Thyroid gland (tissue), 4 donors: ENCODE measurements at places on chromosomes 7 and 10.

- DNase-seq = peak; percentile 76
Observed at GRCh38 chr10:132518572-132519381, 18.8 kb upstream of the INPP5A start.

GRCh38 chr10:104938031-104938430, 296.9 kb downstream of the SORCS3 start:
- no peak for DNase-seq

GRCh38 chr10:100977436-100977835, 8.1 kb downstream of the SEMA4G start:
- no peak for DNase-seq

GRCh38 chr7:4840079-4840501, 21.7 kb downstream of the PAPOLB start:
- DNase-seq = no peak

- DNase-seq = peak; percentile 17
Observed at GRCh38 chr7:51187941-51188340, 128.7 kb downstream of the COBL start.

GRCh38 chr10:129785536-129785981, 178.5 kb downstream of the EBF3 start:
- no peak for DNase-seq

GRCh38 chr7:35754741-35755140, 46.1 kb upstream of the SEPTIN7 start:
- DNase-seq = no peak

GRCh38 chr10:131002031-131002861, 309.3 kb downstream of the TCERG1L start:
- DNase-seq = no peak

- DNase-seq = no peak
Observed at GRCh38 chr10:61779276-61779675, 116.5 kb downstream of the CABCOCO1 start.

GRCh38 chr7:2116989-2117591, 115.7 kb downstream of the MAD1L1 start:
- peak; percentile 79 for DNase-seq

DNA sequence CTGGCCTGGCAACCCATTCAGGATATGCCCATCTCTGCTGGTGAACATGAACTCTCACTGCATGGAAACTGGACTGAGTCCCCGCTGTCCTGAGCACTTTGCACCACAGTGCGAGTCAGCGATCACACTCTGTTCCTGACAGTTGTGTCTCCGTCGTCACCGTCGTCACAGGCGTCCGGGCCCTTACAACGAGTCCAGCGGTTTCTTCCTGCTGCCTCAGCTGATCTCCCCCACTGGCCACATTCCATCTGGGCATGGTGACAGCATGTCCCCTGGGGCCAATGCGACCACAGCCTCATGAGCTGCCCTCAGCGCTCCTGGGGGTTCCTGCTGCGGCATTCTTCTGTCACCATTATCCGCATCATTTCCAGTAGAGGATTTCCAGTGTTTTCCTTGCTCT, 76.8 kb upstream of the KLF6 start:
- peak; percentile 27 for DNase-seq

DNA sequence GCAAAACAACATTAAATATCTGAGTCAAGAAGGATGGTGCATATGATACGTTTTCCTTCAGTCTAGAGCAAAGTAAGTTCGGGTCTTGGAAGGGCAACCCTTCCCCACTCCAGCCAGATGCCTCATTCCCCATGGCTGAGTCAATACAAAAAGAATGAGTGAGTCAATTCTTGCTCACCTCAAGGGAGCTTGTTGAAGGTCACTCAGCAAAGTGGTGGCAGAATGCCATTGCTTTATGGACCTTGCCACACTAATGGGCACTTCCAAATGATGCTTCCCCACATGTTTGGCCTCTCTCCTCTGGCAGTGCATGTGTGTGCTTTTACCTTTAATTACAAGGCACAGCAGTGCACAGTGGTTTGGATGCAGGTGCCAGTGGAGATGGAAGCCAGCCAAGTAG, 296.5 kb downstream of the SORCS3 start:
- DNase-seq = peak; percentile 3

DNA sequence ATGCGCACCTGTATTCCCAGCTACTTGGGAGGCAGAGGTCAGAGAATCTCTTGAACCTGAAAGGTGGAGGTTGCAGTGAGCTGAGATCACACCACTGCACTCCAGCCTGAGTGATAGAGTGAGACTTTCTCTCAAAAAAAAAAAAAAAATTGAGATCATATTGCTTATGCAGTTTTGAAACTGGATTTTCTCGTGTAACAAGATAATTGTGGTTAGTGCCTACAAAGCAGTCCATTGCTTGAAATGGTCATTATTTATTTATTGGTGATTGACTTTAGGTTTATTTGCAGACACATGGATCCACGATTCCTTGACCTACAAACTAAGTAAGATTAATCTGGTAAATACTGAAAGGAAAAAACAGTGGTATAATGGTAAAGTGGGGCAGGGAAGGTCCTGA, 149.8 kb downstream of the TAX1BP1 start:
- DNase-seq = no peak

- no peak for DNase-seq
Observed at GRCh38 chr10:26494018-26494417, 55.9 kb downstream of the APBB1IP start.

GRCh38 chr7:50369143-50370026, 64.9 kb downstream of the IKZF1 start:
- DNase-seq = no peak

- DNase-seq = peak; percentile 34
Observed at GRCh38 chr10:102230861-102231356, 4.8 kb downstream of the ELOVL3 start.

- DNase-seq = peak; percentile 74
Observed at GRCh38 chr10:48363617-48364355, 57.3 kb downstream of the MAPK8 start.

DNA sequence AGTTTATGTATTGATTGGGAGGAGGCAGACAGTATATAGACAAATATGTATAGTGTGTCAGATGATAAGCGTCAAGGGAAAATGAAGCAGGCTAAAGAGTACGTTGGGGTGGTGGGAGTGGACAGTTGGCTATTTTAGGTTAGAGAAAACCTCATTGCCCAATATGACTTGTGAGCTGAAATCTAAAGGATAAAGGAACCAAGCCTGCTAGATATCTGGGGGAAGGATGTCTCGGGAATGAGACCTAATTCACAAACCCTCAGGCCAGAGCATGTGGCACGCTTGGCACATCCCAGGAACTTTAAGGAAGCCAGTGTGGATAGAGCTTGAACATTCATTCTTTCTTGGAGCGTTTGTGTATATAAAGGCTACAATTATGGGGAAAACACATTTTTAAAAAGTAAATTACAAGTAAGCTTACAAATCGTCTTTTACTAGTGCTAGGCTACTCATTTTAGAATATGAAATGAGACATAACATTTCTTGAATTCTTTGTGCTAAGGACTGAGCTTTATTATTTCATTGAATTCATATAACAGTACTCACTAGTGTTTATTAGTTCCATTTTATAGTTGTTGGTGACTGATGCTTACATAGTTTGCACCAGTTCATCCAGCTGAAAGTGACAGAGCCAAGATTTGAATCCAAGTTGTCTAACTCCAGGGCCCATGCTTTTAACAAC, 9.7 kb downstream of the FHIP2A start:
- DNase-seq = no peak

GRCh38 chr10:45487735-45488134, 113.7 kb downstream of the ALOX5 start:
- no peak for DNase-seq

DNA sequence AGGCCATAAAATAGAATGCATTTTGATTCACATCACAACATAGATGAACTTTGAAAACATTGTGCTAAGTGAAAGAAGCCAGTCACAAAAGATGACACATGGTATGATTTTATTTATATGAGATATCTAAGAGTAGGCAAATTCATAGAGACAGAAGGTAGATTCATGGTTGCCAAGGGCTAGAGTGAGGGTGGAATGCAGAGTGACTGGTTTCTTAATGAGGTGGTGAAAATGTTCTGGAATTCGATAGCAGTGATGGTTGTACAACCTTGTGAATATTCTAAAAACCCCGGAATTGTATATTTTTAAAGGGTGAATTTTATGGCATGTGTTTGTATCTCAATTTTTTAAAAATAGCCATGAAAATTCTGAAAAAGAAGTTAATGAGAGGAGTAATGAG, 42.9 kb downstream of the ABCB4 start:
- DNase-seq = no peak

DNA sequence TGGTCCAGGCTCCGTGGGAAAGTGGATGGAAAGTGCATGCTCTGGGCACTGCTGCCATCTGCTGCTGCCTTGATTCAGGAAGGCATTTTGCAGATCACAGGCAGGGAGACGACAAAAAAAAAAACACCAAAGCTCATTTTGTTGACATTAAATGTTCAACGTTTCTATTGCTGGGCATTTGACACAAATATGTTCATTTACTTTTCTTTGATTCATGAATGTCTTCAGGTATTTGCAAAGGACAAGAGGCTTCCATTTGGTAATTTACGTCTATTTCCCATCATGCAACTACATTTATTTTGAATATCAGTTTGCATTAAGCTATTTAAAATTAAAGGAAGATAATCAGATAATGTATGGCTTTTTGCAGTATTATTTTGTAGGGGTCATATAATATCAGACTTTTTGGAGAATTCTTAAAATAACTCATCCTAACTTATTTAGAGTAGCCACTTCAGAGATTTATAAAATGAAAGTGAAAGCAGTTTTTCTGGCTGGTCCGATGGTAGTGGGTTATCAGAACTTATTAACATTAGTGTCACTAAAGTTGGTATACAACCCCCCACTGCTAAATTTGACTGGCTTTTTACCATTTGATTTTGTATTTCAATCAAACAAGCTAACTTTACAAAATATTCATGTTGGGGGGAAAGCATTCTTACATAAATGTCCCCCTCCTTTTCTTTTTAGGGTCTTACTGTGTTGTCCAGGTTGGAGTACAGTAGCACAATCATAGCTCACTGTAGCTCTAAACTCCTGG, 65.3 kb downstream of the PDIA4 start:
- DNase-seq = peak; percentile 66

GRCh38 chr10:113415246-113415645, 137.6 kb upstream of the HABP2 start:
- no peak for DNase-seq

DNA sequence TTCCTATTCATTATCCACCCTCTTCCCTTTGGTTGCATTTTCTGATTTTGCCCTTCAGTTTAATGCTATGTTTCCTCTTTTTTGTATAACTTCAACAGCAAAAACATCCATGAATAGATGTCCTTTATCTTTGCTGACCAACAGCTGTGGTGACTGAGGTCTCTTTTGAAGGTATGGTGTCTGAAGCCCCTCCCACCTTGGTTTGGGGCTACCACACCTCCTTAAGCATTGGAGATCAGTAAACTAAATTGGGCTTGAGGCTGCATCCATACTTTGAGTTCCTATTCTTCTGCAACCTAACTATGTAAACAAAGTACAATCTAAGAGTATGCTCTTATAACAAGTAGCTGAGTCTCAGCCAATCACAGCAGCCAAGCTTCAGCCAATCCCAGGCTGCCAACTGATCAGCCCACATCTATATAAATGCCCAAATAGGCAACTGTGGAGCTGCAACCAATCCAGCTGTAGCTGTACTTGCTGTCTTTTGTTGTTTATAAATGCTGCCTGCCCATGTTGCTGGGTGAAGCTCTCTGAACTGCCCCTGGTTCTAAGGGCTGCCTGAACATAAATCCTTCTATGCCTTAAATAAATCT, 69.4 kb upstream of the PDLIM1 start:
- DNase-seq = no peak

GRCh38 chr7:148374396-148375259, 215.9 kb upstream of the C7orf33 start:
- DNase-seq = no peak

GRCh38 chr10:58516119-58516518, 3.4 kb downstream of the BICC1 start:
- no peak for DNase-seq

GRCh38 chr10:79433324-79434222, 11.9 kb downstream of the ZCCHC24 start:
- DNase-seq = no peak

DNA sequence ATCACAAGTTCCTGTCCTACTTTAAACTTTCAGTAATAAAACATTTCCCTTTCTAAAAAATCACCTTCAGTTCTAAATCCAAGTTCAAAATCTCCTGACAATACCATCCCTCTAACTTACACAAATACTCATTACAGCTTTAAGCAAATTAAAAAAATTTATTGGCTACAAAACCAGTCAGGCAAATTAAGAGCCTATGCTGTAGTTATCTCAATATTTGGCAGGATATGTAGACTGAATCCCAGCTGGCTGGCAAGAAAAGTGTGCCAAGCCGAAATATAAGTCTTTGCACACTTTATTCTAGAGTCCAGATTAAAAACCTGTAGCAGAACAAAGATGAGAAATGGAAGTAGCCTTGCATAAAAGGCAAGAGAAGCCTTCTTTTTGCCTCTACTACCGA, 9.5 kb downstream of the WAPL start:
- no peak for DNase-seq

DNA sequence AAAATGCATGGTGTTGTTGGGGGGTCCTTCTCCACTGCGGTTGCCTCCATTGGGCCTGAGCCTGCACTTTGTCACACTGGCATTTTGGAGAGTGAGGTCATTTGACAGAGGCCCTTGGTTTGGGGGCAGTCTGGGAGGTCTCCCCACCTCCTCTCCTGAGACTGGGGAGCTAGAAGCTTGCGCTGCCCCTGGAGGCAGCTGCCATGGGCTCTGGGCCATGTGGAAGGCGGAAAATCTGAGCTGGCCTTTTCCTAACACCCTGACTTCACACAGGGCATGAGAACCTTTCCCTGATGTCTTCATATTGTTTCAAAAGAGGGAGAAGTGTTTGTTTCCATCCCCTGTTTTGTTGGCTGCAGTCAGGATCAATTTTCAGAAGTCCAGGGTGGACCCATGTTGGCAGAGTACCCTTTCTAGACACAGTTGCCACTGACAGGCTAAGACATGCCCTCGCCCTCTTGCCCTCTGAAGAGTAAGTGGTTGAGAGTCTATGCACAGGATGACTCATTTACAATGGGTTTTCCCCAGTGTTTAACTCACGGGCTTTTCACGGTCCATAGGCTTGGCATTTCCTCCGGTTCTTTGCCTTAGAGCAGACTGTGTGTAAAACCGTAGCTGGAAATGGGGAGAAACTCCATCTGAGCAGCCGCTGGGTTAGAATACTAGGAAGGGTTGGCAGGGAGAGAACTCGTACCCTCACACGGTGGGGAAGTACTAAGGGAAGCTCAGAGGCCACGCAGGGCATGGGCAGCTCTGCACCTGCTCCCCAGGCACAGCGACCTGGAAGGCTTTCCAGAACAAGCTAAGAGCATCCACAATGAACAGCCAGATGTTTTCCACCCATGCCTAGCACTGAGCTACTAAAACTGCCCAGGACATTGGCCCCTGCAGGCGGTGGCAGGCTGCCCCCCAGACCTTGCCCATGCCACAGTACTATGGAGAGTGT, 655.0 kb downstream of the SDK1 start:
- peak; percentile 63 for DNase-seq
